ENCODE measurements at places on chromosomes 1 and 21.
A peak's percentile ranks its signal among the peaks of the same experiment; 100 is the strongest.

DNA sequence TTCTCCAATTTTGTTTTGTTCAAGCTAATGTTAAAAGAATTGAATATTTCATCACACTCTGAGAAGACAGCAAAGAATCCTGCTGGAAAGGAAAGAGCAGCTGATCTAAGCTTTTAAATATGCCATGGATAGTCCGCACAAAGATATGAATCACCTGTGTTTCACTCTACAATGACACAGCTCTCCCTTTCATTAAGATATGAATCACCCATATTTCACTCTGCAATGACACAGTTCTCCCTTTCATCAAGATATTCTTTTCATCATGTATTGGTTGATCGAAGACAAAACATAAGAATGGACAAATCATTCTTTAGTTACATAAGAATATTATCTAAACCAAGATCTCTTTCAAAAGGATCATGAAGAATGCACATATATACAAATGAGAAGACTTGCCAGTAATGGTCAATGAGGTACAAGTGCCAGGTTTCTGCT lies 367.3 kb downstream of the SMYD3 start:
- no peak for DNase-seq

- no peak for DNase-seq
These were observed 20.6 kb downstream of the IPO9 start for GRCh38 chr1:201849372-201850052.

GRCh38 chr1:94231746-94232145 lies 5.6 kb downstream of the ARHGAP29 start:
- DNase-seq = no peak

DNA sequence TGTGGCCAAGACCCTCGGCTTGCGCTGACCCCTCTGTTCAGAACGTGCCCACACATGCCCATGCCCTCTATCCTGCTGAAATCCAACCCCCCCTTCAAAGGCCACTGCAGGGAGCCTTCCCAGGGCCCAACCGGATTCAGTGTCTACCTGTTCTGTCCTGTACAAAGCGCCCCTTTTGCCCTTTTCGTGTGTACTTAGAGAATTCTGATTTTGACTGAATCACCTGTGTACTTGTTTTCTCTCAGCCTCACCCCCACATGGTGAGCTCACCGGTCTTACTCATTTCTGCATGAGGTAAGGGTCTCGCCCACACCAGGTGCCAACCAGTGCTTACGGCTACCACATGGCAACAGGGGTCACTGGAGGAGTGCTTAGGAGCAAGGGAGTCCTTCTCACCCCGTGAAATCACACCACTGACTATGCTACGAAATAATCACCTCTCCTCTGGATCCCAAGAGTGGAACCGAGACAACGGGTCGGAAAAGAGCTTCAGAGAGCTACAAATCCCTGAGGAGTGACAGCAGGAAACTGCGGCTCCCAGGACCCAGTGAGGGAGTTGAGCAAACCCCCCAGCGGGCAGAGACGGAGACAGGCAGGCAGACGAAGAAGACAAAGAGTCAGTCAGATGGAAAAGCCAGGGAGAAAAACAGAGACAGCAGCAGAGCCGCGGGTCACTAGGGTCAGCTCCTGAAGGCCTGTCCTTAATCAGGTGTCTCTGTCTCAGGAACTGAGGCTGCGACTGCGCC lies 2.1 kb upstream of the S100A2 start:
- DNase-seq = no peak

DNA sequence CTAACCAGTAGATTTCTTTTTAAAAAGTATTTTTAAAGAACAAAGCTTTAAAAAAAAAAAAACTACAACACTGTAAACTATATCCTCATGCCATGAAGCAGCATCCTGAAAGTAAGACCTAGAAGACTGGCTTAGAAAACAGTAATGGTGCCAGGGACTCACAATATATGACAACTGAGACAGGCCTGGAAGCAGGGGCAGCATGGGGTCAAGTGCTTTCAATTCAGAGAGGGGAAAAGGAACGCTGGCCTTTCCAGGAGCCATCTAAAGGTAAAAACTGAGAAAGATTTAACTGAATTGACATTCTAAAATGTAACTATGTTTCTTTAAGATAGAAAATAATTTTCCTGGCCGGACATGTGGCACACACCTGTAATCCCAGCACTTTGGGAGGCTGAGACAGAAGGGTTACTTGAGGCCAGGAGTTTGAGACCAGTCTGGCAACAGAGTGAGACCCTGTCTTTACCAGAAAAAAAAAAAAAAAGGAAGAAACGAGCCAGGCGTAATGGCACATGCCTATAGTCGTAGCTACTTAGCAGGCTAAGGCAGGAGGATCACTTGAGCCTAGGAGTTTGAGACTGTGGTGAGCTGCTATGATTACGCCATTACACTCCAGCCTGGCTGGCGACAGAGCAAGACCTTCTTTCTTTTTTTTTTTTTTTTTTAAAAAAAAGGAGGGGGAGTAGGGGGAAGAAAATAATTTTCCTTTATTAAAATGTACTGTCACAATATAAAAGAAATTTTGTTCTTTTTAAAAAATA lies 54.1 kb downstream of the SLC35D1 start:
- no peak for DNase-seq

GRCh38 chr1:99603699-99604560 lies 42.0 kb upstream of the PALMD start:
- no peak for DNase-seq

- DNase-seq = no peak
These were observed 77.7 kb downstream of the LRRC8C start for GRCh38 chr1:89710498-89711139.

- DNase-seq = no peak
These were observed at the start of gene GPR52 for GRCh38 chr1:174447866-174448530. Gene GPR52 (plus strand): TSS chr1:174447964. CDS start chr1:174448112, 148 bp downstream.

DNA sequence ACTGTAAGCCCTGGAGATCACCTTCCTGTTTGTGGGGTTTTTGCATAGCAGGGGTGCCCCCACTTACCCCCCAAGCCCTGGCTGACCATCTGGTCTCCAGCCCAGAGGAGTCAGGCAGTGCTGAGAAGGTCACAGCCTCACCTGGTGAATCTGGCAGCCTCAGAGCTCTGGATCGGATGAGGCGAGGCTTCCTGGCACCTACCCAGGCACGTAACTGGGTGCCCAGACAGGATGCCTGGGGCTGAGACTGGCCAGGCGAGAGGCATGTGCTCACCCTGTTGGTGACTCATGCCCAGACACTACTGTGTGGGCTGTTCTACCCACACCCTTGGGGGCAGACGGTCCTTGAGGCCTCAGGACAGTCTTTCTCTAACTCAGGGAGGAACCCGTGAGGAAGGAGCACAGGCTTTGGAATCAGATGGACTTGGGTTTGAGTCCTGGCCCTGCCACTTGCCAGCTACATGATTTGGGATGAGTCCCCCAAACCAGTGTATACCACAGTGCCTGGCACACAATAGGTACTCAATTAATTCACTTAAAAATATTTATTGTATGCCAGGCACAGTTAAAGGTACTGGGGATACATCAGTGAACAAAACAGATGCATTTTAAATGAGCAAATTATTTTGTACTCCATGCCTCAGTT lies 15.1 kb upstream of the PADI3 start:
- DNase-seq = no peak

- DNase-seq = no peak
These were observed 404.0 kb upstream of the NFIA start for GRCh38 chr1:60678391-60678790.

DNA sequence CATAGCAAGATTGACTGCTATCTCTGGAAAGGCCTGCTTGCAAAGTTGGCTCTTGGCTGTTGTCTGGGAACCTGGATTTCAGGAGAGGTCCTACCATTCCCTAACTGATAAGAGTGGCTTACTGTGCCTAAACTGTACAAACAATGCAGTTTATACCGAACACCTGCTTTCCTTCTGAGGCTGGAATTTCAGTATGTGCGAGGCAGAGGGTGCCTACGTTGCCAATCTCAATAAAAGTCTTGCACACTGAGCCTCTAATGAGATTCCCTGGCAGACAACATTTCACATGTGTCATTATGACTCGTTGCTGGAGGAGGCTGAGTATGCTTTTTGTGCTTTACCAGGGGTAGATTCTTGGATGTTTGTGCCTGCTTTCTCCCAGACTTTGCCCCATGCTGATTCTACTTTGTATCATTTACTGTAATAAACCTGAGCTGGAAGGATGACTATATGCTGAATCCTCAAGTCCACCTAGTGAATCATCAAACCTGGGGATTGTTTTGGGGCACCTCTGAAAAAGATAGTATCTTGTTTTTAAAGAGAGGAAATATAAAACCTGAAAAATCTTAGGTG lies 58.9 kb upstream of the GNG4 start:
- no peak for DNase-seq

DNA sequence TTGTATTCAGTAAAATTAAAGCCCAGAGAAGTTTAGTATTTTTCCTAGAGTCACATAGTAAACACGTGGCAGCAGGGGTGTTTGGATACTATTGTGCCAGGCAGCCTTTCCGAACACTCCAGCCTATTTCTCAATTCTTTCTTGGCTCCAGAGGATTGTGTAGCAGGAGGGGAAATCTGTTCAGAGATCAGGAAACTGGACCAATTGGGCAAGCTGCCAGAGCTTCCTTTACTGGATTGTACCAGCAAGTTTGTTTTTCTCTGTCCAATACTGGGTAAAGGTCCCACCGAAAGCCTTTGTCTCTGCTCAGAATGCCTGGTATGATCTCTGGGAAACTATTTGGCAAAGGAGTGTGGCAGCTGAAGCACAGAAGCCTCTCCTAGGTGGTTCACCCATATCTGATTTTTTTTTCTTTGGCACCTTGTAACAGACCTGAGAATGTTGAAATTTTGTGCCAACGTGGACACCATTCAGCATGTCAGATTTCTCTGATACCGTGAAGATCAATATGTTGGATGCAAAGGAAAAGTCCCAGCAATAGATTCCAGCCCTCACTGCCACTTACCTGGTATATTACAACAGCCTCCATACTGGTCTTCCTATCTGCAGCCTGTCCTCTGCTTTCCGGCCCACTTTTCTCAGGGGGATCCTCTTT lies 126.2 kb downstream of the FGGY start:
- DNase-seq = no peak

DNA sequence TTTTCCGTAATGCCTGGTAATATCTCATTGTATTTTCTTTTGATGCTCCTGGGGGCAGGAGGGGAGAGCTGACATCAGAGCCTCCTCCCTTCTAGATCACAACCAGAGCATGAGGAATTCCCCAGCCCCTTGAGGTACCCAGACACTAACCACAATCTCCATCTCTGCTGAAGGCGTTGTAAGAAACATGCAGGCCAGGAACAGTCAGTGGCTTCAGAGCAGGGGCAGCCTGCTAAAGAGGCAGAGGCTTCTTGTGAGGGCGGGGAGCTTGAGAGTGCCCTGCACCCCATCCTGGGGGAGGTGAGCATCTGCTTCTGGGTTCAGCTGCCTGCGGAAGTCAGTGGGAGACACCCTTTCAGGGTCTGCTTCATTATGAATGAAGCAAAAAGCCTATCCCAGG lies 19.0 kb downstream of the MAPKAPK2 start:
- DNase-seq = no peak

DNA sequence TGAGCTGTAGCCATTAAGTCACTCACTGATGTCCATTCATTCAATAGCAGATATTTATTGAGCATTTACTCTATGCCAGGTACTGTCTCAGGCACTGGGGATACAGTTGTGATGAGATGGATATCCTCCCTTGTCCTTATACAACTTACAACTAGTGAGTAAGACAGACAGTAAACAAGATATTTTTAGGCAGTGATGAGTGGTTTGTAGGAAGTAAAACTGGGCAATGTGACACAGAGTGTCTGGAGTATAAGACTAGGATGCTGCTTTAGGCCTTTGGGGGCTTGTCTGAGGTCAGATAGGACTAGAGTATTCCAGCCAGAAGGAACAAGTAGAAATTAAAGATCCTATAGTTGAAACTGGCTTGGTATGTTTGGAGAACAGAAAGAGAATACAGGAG lies 41.4 kb downstream of the NOS1AP start:
- DNase-seq = no peak

GRCh38 chr1:227729881-227730629 lies 5.0 kb downstream of the JMJD4 start:
- peak; percentile 50 for DNase-seq
